Mesenteric fat pad (tissue), 1 donor: ENCODE measurements at places on chromosomes 5 and 9.
A peak's percentile ranks its signal among the peaks of the same experiment; 100 is the strongest.

GRCh38 chr5:77569409-77569808 is 69.1 kb downstream of the OTP start:
- DNase-seq = no peak

GRCh38 chr5:129094924-129095899 is 663 bp downstream of the ISOC1 start:
- DNase-seq = peak; percentile 91

GRCh38 chr9:68832861-68833518 is 128.0 kb downstream of the PIP5K1B start:
- no peak for DNase-seq

DNA sequence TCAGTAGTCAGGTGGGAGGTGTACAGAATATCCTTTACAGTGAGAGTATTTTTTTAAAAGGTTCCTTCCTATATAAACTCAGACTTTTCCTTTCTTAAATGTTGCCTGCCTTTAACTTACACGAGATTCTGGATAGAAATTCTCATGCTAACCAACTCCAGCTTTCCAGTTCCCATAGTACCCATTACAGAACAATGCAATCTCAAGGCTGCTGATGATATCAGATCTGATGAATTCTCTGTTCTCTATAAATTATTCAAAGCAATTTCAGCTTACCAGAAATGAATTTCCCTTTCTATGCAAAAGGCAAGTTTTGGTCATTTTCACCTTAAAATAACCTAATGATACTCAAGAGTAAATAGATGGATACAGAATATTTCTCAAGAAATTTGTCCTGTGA is 90.3 kb downstream of the NUDT12 start:
- no peak for DNase-seq

DNA sequence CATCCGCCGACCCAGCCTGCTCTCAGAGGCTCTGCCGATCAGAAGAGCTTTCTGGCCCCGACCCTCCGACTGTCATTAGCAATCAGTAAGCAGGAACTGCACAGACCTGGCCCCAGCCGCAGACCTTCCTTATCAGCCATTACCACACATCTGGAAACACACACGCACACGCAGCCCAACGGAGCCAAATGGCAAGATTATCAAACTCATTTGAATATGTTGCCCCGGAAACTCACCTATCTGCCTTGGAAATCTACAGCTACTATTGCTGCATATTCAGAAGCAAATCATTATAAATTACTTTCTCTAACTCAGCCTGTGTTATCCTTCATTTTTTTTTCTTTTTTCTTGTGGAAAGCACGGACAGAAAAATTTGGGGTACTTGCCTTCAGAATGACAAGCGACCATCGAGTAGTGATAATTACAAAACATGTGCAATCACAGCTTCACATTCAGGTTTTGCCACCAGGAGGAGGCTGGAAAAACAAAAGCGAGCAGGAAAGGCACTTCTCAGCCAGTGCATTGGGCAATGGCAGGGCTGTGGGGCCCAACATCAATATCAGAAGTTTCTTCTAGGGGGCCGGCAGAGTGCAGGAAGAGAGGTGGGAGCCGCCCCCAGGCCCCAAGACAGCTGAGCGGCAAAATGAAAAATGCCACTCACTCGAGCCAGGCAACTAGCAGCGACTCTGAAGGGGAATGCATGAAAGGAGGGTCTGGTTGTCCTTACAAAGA is 122.3 kb downstream of the VAV2 start:
- DNase-seq = no peak

DNA sequence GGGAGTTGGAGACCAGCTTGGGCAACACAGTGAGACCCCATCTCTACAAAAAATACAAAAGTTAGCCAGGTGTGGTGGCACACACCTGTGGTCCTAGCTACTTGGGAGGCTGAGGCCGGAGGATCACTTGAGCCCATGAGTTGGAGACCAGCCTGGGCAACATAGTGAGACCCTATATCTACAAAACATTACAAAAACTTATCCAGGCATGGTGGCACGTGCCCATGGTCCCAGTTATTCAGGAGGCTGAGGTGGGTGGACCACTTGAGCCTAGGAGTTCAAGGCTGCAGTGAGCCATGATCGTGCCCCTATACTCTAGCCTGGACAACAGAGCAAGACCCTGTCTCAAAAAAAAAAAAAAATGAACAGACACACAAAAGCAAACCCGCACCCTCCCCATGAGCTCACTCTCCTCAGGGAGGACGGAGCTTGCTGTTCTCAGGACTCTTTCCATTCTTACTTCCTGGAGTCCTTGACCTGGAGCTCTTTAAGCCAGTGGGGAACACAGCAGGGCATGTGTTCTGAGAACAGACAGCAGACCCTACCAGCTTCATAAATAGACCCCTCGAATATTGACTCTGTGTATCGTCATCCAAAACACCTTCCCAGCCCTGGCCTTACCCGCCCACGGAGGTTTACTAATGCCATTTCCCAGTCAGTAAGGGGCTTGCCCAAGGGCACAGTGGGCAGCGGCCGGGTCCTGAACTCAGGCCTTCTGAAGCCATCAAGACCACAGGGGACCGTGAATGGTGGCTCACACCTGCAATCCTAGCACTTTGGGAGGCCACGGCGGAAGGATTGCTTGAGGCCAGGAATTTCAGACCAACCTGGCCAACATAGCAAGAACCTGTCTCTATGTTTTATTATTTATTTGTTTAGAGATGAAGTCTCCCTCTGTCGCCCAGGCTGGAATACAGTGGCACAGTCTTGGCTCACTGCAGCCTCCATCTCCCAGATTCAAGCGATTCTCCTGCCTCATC is 11.1 kb downstream of the PTGES2 start:
- DNase-seq = no peak

DNA sequence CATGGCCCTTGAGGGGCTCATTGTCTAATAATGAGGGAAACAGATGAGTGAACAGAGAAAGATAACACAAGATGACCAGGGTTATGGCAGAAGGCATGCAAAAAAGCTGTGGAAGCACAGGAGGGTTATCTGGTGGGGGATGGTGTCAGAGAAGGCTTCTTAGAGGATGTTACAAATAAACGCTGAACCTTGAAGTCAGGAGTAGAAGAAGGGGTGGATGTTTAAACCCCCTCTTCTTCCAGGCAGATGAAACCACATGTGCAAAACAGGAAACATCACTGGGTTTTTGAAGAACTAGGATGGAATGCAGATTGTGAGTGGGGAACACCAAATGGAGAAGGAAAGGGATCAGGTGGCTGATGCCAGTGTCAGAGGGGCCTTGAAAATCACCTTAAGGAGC is 41.8 kb upstream of the NR5A1 start:
- DNase-seq = no peak

DNA sequence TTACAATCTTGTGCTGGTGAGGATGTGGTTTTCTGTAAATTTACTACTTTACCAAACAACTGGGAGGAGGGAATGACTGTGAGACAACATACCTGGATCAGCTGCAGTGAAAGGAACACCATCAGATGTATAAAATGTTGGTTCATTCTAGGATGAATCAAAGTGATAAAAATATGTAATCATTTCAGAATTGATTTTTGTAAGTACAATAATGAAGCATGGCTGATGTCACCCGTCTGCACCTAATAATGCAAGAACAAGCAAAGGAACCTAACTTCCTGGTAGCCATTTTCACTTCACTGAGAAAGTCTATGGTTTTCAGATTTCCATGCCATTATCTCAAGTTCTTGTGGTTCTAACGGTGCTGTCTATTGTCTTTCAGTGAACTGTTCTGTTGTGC is 18.7 kb upstream of the C5orf34 start:
- no peak for DNase-seq

DNA sequence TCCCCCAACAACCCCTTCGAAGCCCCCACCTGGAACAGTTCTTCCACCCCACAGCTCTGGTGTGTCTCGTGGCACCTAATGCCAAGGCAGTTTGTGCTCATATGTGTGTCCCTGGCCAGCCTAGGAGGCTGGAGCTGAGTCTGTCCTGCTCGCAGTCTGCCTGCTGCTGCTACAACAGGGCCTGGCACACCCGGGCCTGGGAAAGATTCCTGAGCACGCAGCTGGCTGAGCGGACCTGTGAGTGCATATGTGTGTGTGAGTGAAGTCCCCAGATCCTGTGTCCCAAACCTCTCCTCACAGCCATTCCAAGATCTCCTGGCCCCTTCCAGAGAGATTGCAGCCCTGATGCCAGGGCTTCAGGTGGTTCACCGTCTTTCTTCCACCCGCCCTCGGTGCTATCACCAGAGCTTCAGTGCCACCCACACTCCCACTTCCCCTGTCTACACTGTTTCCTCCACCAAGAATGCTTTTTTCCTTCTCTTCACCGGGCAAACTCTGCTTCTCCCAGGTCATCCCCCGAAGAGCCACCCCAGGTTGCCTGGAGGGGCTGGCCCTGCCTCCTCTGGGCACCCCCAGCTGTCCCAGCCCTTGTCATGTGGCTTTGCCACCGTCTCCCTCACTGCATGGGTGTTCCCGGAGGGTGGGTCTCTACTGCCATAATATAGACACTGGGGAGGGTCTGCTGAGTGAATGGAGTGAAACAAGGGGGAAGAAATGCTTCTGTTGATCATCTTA is 28.4 kb downstream of the LMX1B start:
- no peak for DNase-seq

DNA sequence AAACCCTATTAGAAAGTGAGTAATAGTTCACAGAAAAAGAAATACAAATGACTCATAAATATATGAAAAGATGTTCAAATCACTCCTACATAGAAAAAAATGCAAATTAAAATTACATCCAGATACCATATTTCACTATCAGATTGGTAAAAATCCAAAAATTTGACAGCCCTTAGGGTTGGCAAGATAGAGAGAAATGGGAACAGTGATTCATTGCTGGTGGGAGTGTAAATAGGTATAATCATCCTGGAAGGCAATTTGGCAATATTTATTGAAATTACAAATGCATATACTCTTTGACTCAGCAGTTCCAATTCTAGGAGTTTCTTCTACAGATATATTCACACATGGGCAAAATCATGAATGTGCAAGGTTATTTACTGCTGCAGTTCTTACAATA is 273.5 kb downstream of the NR2F1-AS1 start:
- no peak for DNase-seq

GRCh38 chr5:178247481-178248456 is 15.2 kb upstream of the PHYKPL start:
- DNase-seq = no peak

DNA sequence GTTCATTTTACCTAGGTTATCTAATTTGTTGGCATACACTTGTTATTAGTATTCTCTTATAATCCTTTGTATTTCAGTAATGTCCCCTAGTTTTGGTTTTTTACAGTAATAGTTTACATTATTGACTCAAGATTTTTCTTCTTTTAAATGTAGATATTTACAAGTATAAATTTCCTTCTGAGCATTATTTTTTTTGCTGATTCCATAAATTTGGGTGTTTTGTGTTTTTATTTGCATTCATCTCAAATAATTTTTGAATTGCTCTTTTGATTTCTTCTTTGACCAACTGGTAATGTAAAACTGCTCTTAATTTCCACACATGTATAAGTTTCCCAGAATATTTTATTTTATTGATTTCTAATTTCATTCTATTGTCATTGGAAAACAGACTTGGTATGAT is 68.1 kb downstream of the ESM1 start:
- no peak for DNase-seq

- DNase-seq = no peak
Measured at GRCh38 chr5:33398501-33398900, 42.3 kb upstream of the TARS1 start.

DNA sequence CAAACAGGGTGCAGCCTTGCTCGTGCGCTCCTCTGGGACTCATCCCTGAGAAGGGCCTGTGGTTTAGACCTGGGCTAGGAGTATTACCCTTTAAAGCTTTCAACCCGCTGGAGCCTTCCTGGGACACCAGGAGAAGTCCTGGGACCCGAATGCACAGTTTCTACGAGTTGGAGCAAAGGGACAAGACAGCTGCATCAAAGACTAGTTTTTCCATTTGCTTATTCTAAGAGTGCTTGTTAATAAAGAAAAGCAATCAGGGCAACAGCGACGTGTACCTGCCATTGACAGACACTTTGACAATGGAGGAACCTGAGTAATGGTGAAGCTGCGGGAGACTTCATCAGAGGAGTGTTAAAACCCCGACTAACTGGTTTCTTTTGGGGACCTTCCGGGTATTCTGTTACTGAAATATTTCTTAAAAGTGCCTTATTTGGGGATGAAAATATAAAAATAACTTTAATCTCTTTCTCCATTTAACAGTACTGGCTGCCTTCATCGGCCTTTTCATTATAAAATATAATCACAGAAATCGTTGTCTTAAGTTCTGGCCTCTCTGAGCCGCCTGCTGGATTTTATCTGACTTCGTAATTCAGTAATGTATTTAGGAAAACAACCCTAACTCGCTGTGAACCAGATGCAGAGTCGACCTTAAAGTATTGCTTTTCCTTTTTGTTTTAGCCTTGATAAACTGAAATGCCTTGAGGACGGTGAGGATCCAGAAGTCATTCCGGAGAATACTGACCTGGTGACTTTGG is 732 bp downstream of the SNAPC3 start:
- no peak for DNase-seq

GRCh38 chr5:83711982-83712601 is 8.6 kb downstream of the HAPLN1 start:
- no peak for DNase-seq

DNA sequence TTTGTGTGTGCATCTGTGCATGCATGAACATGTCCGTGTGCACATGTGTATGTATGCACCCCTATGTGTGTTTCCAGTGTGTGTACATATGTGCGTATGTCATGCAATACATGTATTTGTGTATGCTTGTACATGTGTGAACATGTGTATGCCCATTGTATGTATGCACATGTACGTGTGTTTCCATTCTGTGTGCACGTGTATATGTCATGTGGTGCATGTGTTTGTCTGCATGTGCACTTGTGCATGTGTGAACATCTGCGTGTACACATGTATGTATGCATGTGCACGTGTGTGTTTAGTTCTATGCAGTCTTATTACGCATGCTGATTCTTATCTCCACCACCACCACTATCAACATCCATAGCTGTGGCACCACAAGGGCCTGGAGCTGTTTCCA is 403.5 kb upstream of the IRX4 start:
- DNase-seq = no peak

DNA sequence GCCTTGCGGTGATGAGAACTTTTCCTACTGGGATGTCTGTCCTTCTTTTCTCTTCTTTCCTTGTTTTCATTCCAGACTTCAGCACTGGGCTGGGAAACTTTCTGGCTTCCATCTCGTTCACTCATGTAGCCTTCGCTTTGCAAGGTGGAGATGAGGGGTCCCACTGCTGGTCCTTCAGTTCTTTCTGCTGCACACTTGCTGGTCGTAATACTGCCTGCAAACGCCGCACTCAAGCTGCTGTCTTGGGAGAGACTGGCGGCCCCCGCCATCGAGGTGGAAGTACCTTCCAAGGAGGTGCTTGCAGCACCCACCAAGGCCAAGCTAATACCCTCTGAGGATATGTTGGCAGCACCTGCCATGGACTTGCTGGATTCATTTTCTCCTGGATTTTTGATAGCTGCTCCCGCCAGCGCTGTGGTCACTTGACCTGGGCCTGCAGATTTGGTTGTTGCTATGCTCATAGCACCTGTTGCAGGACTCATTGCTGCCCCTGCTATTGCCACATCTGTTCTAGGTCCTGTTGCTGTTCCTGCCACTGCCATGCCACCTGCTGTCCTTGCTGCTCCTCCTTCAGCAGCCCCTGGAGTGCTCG is 3.0 kb downstream of the GARIN3 start:
- no peak for DNase-seq

- no peak for DNase-seq
Measured at GRCh38 chr5:160188141-160189015, 40.9 kb upstream of the FABP6 start.
